ENCODE measurements at places on chromosomes 12 and 14.

DNA sequence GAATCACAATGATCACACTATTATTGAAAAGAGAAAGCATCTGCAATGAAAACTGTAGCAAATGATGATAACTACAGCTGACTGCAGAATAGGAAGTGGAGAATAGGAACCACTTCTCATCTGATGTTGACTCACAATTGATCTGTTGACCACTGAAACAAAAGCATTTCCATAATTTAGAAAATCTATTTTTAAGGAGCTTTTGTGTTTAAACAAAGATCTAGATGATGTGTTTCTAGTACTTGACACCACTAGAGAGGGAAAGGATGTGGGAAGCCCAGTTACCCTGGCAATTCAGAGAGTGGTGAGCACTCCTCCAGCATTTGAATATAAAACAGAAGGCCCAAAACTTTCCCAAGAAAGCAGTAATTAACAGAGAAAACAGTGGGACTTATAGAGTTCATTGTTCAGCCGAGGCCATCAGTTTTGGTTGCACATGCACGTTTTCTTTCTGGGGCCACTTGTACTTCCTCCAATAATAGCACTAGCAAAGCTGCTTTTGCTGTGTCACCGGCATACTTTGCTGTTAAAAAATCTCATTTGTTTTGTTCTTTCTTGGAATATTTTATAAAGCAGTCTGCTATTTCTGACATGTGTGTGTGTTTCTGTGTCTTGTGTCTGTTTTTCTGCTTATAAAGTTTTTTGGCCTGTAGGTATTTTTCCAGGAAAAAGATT, 76.1 kb upstream of the HECTD1 start:
- ATAC-seq, result no peak

DNA sequence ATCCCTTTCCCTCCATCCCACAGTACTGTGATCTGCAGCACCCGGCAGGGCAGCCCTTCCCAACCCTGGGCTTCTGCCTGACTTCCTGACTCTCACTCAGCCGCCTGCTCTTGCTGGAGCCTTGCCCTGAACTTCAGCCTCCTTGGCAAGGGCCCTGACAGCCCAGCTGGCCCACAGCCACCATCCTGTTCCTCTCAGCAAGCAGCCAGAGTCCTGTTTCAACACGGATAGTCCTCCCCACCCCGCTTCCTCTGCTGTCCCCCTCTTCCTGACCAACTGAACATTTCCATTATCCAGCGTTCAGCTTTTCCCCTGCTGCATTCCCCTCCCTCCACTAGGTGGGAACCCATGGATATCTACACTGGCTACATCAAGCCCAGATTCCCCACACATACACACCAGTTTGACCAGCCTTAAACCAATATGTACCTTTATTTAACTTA, 74.0 kb upstream of the MDM1 start:
- ATAC-seq, result no peak

DNA sequence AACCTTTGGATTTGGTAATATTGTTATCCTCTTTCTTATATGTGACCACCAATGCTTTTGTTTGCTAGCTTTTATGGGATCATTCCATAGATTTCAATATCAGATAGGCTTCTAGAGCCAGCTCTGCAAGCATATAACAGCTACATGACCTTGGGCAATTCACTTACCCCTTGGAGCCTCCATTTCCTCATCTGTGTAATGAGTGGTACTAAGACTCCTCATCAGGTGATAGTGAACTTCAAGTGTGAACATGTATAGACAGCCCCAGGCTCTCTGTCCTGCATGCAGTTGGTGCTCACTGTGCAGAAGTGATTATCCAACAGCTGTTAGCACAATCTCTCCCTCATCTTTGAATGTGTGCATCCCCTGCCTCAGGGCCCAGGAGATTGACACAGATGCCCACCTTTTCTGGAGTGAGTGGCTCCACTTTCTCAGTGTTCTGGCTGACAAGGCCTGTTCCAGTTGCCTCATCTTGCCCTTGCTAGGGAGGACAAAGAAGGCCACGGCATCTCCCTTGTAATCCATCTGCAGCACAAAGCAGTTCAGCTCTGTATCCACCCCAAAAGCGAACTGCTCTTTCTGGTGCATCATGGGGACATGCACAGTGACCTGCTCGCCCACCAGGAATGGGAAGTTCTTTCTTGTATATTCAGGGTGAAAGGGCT, 9.2 kb downstream of the SERPINA9 start:
- no peak for ATAC-seq

- no peak for ATAC-seq
Observed at GRCh38 chr12:88579601-88580050, 645 bp downstream of the KITLG start.

- no peak for ATAC-seq
Observed at GRCh38 chr12:106074361-106074705, 64.4 kb downstream of the NUAK1 start.

DNA sequence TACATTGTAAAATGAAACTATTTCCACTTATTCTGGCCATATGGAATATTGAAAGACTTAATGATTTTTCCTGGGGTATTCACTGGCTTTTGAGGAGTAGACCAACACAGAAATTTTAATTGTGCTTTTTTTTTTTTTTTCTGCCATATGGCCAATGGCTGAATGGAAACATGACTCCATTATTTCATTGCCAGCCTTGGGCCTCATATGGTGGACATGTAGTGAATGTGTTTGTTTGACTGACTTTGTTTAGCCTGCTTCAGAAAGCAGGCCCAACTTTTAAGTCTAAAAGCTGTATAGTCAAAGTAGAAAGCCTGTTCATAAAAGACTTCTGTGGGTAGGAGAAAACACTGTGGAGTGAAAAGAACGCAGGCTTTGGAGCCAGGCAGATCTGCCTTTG, 2.4 kb downstream of the GNG2 start:
- no peak for ATAC-seq

GRCh38 chr12:81015510-81015909, 62.4 kb upstream of the ACSS3 start:
- ATAC-seq, result no peak

DNA sequence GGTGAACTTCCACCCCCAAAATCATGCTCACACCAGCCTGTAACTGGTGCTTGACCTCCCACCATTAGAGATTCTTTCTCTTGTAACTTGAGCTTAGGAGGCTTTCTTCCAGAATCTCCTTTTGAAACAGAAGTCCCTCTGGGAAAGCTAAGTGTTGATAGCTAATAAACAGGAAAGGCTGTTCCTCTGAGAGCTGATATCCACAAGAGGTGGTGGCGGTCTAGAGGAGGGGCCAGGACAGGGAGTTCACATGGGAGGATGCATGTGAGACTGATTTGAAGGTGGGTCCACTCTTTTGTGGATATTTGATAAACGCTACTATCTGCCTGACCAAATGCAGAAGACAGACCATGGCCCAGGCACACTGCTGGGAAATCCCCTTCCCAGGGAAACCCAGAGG, 10.2 kb upstream of the PRMT8 start:
- ATAC-seq, result no peak

Data from activated CD4-positive, CD25-positive, alpha-beta regulatory T cell treated with anti-CD3 and anti-CD28 coated beads, Interleukin-2, amount 50 U/mL, for 24 hours (primary cell).